Adrenal gland (tissue), 19 donors: ENCODE measurements at places on chromosomes 7 and 10. TPM values are rescaled to one million over a fixed set of nuclear protein-coding genes. Genes with fewer than 3 reads are reported as not detected.

REEP3 gene
- total RNA-seq, result 36.9 TPM

SAP25 gene
- not detected for total RNA-seq

WDFY4 gene
- total RNA-seq, result 1.8 TPM

DNA sequence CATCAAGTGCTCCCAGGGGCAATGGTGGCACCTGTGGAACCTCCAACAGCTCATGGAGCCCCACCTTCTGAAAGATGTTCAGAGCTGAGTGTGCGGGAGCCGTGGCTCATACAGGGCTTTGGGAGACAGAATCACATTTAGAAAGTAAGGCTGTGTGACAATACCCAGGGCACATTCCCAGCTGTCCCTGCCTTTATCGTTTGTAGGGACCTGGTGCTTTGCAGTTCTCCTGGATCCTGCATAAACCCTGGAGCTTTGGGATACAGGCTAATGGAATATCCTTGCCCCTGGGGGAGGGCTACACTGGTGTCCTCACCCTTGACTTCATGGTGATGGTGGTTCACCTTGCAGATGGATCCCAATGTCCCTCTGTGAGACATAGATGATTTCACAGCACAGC lies 134.8 kb upstream of the LAMB4 start:
- no peak for DNase-seq

GRCh38 chr10:126075009-126075408 lies 178.6 kb downstream of the FANK1 start:
- DNase-seq, result no peak

GRCh38 chr7:31007634-31008033 lies 43.9 kb downstream of the GHRHR start:
- DNase-seq, result no peak

GRCh38 chr10:59753267-59753666 lies at the start of gene MRLN:
MRLN (minus strand) TSS chr10:59753455.
- DNase-seq, result no peak

- no peak for DNase-seq
These were observed 15.4 kb downstream of the PAXIP1 start for GRCh38 chr7:154987571-154987970.
